Skin of body (tissue), 3 donors: ENCODE measurements at places on chromosomes 2 and 18. TPM values are rescaled to one million over a fixed set of nuclear protein-coding genes. Genes with fewer than 3 reads are reported as not detected.

DNA sequence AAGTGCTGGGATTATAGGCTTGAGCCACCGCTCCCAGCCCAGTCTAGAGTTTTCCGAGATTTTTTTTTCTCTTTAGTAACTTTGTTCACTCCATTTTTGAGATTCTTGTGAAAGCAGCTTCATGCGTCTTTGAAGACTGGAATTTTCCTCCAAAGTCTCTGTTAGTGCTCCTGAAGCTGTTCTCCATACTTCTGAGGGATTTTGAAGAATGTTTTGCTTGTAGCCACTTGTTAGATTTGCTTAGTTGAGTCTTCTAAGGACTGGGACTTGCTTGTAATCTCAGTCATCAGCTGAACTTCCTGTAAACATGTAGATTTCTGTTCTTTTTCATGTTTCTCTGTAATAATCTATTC, 234.3 kb downstream of the MYCN start:
- DNase-seq, result no peak

Gene MEIS1
- 28.4 TPM for total RNA-seq

- DNase-seq, result peak; percentile 26
Observed at GRCh38 chr2:12320991-12321641, 395.6 kb upstream of the TRIB2 start.

DNA sequence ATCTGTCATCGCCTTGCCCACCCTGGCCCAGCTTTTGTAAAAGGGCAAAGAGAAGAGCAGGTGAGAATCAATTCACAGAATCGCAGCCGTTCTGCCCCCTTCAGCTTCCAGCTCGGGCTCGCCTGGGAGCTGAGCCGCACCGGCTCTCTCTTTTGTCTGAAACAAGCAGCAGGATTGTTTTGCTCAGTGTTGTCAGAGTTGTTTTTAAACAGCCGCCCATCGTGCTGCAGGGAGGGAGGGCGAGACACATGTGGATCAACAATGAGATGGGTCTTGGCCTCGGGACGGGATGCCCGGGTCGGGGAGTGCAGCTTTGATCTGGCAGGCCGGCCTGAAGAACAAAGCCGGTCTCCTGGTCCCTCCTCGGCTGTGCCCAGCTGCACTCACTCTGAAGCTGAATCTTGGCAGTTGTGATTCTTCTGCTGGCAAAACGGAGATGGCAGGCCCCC, 39.7 kb upstream of the HDAC4 start:
- peak; percentile 42 for DNase-seq

GRCh38 chr18:6885992-6886796, 156.7 kb downstream of the ARHGAP28 start:
- peak; percentile 88 for DNase-seq

Gene ASB3
- total RNA-seq, result 30.4 TPM

Gene TRIM43
- total RNA-seq, result 0.10 TPM

- no peak for DNase-seq
Observed at GRCh38 chr2:85712336-85712735, 18.2 kb downstream of the GNLY start.

GRCh38 chr2:205902041-205902899, 183.7 kb downstream of the INO80D start:
- DNase-seq, result peak; percentile 29

Gene SPC25
- total RNA-seq, result 8.2 TPM

Gene INHBB
- 7.1 TPM for total RNA-seq

DNA sequence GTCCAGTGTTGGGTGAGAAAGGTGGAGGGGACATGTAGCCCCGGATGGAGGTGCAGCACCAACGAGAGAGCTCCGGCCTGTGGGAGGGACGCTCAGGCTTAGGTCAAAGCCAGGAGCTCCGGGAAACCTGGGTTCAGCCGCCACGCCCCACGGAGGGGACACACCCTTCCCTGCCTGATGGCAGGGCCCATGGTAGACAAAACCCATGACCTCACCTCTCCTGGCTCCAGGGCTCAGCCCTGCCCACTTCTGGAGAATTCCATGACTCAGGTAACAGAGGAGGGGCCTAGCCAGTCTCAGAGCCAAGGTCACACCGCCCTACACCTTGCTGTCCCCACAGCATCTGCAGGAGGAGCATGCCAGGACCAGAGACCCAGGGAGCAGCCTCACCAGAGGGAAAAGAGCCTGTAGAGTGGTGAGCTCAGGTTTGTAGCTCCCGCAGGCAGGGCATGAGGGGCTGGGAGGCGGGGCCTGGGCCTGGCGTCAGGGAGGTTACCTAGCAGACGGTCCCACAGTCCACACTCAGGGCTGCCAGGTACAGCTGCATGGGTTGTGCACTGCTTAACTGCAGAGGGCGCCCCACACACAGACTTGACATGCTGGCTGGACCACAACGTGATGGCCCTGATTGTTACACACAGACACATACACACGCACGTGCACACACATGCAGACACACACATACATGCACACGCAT, 70.8 kb upstream of the SMAD7 start:
- no peak for DNase-seq

GRCh38 chr2:228433721-228434120, 252.2 kb upstream of the SPHKAP start:
- DNase-seq, result no peak

Gene MAL
- 2.4 TPM for total RNA-seq

Gene KLHL30
- 3.3 TPM for total RNA-seq

Gene CCBE1
- 9.3 TPM for total RNA-seq

DNA sequence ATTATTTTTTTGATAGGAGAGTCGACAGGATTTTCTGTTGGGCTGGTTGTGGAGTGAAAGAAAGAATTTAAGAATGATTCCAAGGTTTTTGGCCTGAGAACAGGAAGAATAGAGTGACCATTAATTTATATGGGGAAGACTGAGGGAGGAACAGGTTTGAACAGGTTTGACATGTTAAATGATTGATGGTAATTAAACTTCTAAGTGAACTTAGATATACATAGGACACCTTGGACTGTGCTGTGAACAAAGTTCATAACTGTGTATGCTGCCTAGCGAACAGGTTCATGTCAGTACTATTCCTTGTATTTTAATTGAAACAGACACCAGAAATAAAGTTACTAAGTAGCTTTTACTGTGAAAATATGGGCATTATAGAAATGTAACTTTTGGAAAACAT, 212.0 kb downstream of the SPAG16 start:
- DNase-seq, result no peak

GRCh38 chr2:5751873-5752482, 59.8 kb downstream of the SOX11 start:
- DNase-seq, result no peak

Gene UGT1A5
- total RNA-seq, result not detected

Gene HRH4
- 0.30 TPM for total RNA-seq

DNA sequence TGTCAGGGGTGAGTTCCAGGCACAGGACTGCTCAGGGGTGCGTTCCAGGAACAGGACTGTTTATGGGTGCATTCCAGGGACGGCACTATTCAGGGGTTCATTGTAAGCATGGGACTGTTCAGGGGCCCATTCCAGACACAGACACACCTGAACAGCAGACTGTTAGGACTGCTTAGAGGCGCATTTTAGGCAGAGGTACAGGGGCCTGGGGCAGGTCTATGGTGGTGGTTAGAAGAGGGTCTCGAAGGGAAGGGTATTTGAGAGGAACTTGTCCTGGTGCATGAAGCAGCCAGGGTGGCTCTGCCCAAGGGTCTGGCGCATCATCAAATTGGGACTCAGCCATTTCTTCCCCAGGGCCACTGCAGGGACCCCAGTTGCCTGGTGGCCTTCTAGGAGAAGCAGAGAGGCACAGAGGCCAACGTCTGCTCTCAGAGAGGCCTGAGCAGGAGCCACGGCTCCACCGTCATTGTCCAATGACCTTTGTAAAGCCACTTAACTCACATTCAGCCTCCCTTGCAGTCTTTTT, 14.8 kb upstream of the MLPH start:
- no peak for DNase-seq

GRCh38 chr2:10919771-10920621, 8.3 kb downstream of the KCNF1 start:
- no peak for DNase-seq

Gene UGT1A8
- total RNA-seq, result not detected

Gene AQP12B
- total RNA-seq, result not detected

DNA sequence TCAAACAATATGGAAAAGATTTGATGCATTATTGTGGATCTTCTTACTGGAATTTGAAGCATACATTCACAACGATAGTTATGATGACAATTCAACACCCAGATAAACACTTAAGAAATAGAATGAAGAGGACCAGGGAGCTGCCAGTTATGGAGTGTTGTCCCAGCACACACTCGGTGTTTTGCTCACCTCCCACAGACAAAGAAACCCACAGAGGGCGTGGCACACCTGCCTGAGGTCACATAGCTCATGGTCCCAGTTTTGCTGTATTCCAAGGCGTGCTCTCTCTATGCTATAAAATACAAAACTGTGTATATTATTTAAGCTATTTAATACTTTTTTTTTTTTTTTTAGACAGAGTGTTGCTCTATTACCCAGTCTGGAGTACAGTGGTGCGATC, 31.1 kb downstream of the EFR3B start:
- no peak for DNase-seq

Gene MRO
- 0.30 TPM for total RNA-seq

DNA sequence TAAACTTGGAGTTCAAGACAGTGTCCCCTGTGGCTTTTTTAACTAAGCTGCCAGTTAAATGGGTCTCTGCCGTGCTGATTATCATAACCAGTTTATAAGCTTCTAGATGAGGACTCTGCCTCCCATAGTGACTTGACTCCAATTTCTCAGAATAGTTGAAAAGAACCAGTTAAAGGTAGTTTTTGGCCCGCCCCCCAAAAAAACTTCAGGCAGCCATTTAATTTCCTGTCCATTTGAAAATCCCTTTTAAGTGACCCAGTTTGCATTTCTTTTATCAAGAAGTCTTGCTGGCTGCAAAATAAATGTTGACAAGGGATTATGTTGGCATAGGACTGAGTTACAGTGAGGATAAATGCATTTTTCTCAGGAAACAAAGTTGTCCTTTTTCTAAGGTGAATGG, 2.3 kb downstream of the SLC20A1 start:
- no peak for DNase-seq

- DNase-seq, result no peak
Observed at GRCh38 chr18:58251416-58251815, 207.4 kb downstream of the NEDD4L start.

DNA sequence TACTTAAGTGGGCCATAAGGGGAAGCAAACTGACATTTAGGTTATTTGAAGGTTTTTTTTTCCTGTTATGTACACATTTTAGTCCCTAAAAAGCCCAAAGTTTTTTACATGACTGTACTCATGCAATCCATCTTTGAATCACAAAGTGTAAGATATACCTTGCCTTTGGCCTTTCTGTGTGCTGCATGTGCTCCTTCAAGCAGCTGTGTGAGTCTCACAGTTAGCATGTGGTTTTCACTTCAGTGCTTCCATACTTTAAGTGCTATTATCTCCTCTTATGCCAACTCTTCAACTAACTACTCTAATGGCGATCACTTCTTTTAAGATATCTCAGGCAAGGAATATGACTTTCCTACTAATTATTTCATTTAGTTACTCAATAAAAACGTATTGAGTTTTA, 597.1 kb upstream of the ACVR2A start:
- no peak for DNase-seq

DNA sequence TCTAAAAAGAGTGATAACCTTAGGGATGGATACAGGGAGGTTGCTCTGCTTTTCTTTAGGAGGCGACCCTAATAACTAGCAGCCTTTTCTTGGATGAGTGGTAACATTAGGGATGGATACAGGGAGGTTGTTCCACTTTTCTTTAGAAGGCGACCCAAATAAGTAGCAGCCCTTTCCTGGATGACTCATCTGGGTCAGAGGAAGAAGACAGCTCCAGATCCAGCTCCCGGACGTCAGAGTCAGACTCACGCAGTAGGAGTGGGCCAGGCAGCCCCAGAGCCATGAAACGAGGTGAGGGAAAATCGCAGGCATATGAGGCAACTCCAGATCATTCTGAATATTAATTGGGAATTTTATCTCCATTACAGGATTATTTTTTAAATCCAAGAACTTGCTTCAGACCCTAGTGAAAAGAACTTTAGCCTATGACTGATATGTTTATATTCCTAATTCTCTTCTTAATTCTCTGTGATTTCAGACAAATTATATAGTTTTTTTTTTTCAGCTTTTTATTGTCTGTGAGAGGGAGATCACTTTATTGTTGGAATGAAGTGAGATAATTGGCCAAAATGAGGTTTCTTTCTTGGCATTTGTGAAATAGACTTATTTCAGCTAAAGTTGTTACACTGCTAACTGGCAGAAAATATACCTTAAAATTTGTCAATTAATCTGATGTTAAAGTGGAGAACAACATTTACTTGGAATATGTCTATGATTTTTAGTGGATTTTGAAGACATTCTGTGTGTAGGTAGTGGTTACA, 31.2 kb upstream of the C1GALT1C1L start:
- DNase-seq, result no peak

Gene AGXT
- total RNA-seq, result 0.10 TPM

- DNase-seq, result no peak
Observed at GRCh38 chr2:55090702-55091101, 40.5 kb upstream of the RTN4 start.

GRCh38 chr2:1130922-1131321, 180.3 kb downstream of the SNTG2 start:
- DNase-seq, result no peak

GRCh38 chr18:77065221-77065981, 67.2 kb downstream of the MBP start:
- DNase-seq, result no peak

GRCh38 chr2:208072250-208072892, 47.0 kb upstream of the PLEKHM3 start:
- DNase-seq, result peak; percentile 16

- DNase-seq, result no peak
Observed at GRCh38 chr2:150517951-150518680, 30.6 kb upstream of the RND3 start.

Gene FBXO48
- 0.79 TPM for total RNA-seq

- no peak for DNase-seq
Observed at GRCh38 chr18:195651-196050, 37.3 kb downstream of the USP14 start.

DNA sequence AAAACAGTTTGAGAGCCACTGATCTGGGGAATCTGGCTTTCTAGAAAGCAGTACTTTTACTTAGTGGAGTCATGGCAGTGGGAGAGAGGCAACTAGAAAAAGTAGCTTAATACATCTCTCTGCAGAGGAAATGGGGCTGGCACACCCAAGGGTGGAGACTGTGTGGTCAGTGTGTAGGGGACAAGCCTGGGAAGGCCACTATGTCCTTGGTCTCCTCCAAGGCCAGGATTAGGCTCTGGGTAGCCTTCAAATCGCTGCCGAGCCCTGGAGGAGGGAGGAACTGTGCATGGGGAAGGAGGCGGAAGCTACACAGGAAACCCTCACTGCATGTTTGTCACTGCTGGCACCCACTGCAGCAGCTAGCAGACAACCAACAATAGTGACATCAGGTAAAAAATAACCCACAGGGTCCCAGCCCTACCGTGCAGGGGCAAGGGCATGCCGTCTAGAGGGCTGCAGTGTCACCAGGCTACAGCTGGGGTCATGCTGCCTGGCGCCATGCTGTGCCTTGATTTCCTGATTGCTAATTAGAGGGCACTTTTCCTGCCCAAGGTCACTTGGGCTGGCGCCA, 34.8 kb downstream of the LBH start:
- no peak for DNase-seq

- no peak for DNase-seq
Observed at GRCh38 chr2:176205126-176205525, 16.7 kb downstream of the HOXD1 start.

DNA sequence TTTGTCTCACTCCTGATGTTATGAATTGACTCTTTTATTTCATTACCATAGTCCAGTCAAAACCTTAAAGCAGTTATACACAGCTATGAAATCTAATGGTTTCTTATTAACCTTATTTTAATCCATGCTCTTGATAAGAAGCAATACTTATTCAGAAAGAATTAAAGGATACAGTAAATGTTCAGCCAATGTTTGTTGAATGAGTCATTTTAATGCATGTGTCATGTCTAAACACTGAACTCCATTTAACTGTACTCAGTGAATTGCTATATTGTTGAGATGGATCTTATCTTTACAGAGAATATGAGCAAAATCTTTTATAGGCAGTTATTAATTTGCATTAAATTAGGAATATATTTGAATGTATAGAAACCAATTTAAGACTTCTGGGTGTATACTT, 135.1 kb upstream of the TFPI start:
- DNase-seq, result no peak
